ENCODE measurements at places on chromosomes 7 and 10.

- DNase-seq: no peak
Measured at GRCh38 chr7:128108641-128109423, 77.6 kb upstream of the LRRC4 start.

- DNase-seq: no peak
Measured at GRCh38 chr7:7565746-7566650, 686 bp upstream of the MIOS start.

- no peak for DNase-seq
Measured at GRCh38 chr10:61299841-61300240, 153.3 kb downstream of the TMEM26 start.

- DNase-seq: no peak
Measured at GRCh38 chr10:47266602-47267001, 33.4 kb upstream of the GDF10 start.

GRCh38 chr10:110263164-110263563 lies 41.6 kb downstream of the SMNDC1 start:
- DNase-seq: peak; percentile 56

GRCh38 chr10:71255808-71256660 lies 43.7 kb downstream of the UNC5B start:
- DNase-seq: peak; percentile 84

DNA sequence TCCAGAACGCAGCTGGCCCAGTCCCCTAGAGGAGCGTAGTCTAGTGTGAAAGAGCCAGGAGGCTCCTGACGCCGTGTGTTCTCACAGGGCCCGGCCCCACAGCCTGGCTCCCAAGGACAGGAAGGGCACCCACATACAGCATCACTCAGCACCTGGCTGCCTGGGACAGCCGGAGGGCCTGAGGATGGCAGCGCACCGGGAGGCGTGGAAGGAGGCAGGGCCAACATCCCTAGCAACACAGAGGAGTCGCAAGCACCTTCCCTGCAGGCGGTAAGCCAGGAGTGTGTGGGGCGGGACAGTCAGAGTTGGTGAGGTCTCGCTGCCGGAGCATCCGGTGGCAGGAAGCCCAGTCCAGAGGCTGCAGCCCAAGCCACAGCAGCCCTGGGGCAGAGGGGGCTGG lies 125.8 kb downstream of the MAD1L1 start:
- no peak for DNase-seq

- DNase-seq: no peak
Measured at GRCh38 chr7:153065051-153065450, 305.5 kb downstream of the ACTR3B start.

DNA sequence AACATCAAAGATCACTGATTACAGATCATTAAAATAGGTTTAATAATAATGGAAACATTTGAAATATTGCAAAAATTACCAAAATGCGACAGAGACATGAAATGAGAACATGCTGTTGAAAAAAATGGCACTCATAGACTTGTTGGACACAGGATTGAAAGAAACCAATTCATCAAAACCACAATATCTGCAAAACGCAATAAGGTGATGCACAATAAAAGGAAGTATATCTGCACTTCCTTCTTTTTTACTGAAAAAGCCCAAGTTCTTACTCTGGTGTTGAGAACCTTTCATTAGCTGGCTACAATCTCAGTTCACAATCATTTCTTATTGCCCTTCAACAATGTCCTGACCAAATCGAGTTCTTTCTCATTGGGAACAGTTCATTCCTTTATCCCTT lies 28.7 kb downstream of the TMEM106B start:
- DNase-seq: no peak

DNA sequence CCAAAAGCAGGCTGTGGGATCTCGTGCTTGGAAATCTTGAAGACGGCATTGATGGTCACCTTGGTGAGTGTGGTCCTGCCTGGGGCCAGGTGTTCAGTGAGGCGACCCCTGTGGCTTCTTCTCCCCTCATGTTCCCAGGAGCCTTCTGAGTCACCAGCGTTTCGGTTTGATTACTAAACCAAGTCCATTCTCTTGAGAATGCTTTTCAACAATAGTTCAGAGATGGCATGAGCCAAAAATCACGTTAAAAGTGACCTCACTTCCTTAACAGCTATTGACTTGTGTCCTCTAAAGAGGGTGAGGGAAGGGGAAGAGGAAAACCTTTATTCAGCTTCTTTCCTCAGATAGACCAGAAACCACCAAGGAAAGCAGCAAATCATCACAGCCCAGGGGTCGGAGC lies 315.2 kb downstream of the GATA3 start:
- no peak for DNase-seq

GRCh38 chr7:34184466-34184865 lies 279.1 kb downstream of the BMPER start:
- DNase-seq: peak; percentile 18

- peak; percentile 80 for DNase-seq
Measured at GRCh38 chr10:91077549-91078071, 142.9 kb upstream of the PCGF5 start.
